ENCODE measurements at places on chromosomes 3 and 15. TPM values are rescaled to one million over a fixed set of nuclear protein-coding genes. Genes with fewer than 3 reads are reported as not detected.

Gene USP19
- 44.3 TPM for total RNA-seq

Gene STAB1
- total RNA-seq, result not detected

Gene STARD9
- total RNA-seq, result 0.59 TPM

Gene SCN11A
- total RNA-seq, result not detected

Gene ECE2
- not detected for total RNA-seq

Gene KLF15
- total RNA-seq, result 8.2 TPM
